ENCODE measurements at places on chromosomes 5 and 9.
A peak's percentile ranks its signal among the peaks of the same experiment; 100 is the strongest.

GRCh38 chr9:132136151-132136780 is 25.6 kb upstream of the NTNG2 start:
- no peak overlapping the region for H3K27ac ChIP-seq
- no peak overlapping the region for H3K4me3 ChIP-seq
- no peak for DNase-seq
- no peaks in the 10 kb centered on the region for H3K36me3 ChIP-seq
- H3K4me1 ChIP-seq: no peaks in the 10 kb centered on the region

DNA sequence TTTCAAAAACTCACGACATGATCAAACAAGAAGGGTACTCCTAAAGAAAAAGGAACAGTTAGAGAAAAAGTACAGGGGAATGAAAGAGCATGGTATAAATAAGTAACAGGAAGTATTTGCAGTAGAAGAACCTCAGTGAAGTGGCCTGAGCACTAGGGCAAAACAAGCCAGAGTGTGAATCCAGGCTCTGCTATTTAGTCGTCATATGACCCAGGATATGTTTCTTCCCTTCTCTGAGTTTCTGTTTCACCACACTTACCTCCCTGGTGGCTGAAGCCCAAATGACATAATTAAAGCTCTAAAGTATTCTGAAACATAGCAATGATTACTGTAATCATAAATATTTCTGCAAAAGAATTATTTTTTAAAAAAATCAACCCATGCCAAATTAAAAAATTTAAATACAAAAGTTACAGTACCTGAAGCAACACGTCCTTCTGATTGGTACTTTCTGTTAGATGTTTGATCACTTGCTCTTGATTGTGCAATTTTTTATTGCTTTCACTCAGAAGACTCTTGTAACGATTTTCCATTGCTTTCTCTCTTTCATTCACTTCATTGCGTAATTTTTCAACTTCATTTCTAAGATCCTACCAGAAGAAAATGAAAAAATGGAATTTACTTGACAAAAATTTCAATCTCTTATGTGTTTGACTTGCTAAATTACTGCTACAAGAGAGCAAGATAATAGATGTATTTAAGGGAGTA is 88.9 kb downstream of the CDK5RAP2 start:
- H3K4me1 ChIP-seq: no peaks in the 10 kb centered on the region
- no peaks in the 10 kb centered on the region for H3K27me3 ChIP-seq
- H3K27ac ChIP-seq: no peak overlapping the region
- no peak for DNase-seq
- H3K36me3 ChIP-seq: no peaks in the 10 kb centered on the region
- no peak overlapping the region for H3K4me3 ChIP-seq

GRCh38 chr5:168916266-168916665 is 337.1 kb upstream of the PANK3 start:
- no peak overlapping the region for H3K27ac ChIP-seq
- H3K36me3 ChIP-seq: no peaks in the 10 kb centered on the region
- H3K4me3 ChIP-seq: no peak overlapping the region

DNA sequence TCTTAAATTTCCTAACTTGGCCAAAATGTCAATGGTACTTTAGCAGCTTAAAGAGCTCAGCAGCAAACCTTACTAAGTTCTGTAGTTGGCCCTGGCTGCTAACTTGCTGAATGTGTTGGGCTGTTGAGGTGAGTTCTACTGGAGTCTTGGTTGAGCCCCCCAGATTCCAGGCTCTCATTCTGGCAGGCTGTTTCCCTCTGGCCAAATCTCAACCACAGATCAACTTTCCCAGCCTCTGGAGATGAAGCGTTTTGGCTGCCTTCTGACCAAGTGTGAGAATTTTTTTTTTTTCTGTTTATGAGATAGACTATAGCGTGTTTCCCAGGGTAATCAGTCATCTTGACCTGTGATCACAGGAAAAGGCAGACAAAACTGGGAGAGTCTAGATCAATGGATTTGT is 343.7 kb downstream of the EBF1 start:
- no peaks in the 10 kb centered on the region for H3K4me1 ChIP-seq
- no peaks in the 10 kb centered on the region for H3K36me3 ChIP-seq
- H3K27ac ChIP-seq: peak overlapping the region; percentile 44
- no peaks in the 10 kb centered on the region for H3K27me3 ChIP-seq
- no peak for DNase-seq
- H3K4me3 ChIP-seq: no peak overlapping the region

DNA sequence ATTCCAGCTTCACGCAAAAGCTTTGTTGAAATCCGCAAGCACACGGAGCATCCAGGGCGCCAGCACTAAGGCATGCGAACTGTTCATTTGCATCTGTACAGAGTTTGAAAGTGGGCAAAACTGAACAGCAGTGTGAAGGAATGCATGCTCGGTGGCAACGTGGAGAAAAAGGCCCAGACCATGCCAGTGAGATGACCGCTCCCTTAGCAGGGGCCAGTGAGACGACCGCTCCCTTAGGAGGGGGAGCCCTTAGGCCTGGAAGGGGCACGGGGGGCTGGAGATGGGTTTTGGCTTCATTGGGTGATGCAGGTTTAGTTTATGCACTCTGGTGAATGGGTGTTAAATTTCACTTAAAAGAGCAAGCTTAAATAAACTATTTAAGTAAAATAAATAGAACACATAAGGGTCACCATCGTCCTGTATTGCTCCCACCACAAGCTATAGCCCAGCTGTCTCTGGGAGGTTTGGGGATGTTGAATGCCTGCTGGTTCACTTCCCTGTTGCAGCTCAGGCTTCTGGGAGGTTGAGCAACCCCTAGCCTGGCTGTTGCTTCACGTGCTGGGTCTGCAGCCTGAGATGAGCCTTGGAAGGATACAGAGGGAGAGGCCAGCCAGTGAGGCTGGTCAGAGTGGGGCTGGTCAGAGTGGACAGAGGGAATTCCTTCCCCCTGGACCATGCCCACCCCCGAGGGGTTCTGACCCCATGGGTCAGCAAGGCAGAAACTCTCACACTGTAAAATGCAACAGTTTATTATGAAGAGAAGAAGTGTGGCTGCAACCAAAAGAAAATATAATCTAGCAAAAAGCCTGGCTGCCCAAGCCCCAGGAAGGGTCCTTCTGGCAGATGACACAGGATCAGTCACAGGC is 4.6 kb upstream of the FCN1 start:
- no peaks in the 10 kb centered on the region for H3K4me1 ChIP-seq
- H3K27me3 ChIP-seq: no peaks in the 10 kb centered on the region
- no peaks in the 10 kb centered on the region for H3K36me3 ChIP-seq
- DNase-seq: no peak
- H3K27ac ChIP-seq: no peak overlapping the region
- H3K4me3 ChIP-seq: no peak overlapping the region

DNA sequence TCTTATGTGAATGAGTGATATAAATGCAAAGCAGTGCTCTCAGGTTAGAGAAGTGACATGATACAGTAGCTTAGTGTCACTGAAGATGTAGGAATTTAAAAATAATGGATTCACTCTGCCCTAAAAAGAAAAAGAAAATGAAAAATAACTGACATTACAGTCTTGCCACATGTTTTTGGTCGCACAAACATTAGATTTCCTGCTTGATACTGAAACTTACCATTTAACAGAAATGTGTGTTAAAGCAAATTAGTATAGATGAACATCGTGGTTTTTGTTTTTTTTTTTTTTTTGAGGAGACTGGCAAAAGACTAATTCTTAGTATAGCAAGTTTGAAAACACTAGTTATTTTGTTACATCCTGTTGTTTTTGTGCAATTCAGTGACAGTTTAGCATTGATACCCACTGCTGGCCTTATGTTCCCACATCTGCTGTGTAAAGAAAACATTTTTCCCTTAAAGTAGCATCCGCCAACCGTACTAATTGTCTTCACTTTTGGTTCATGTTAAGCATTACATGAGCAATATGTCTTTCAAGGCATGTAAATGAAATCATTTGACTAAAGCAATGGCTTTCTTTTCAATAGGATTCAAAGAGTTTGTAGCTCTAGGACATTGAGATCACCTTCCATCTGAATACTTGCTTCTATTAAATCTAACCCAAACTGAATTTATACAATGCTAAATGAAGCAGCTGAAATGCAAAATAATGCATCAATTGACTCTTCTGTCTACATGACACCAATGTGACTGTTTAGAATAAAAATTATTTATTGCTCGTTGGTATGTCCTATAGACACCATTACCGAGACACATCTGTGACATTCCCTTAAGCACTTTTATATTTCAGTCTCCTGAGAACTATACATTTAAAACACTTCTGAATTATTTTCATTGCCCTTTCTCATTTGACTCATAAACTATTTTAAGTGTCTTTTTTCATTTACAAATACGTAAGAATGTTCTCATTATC is 859.1 kb downstream of the MAT2B start:
- H3K4me3 ChIP-seq: no peak overlapping the region
- H3K27me3 ChIP-seq: no peaks in the 10 kb centered on the region
- no peak for DNase-seq
- no peak overlapping the region for H3K27ac ChIP-seq
- H3K4me1 ChIP-seq: no peaks in the 10 kb centered on the region

GRCh38 chr9:130680836-130681768 is 12.5 kb upstream of the EXOSC2 start:
- peak overlapping the region; percentile 28 for H3K4me3 ChIP-seq
- no peaks in the 10 kb centered on the region for H3K4me1 ChIP-seq
- peak; percentile 58 for DNase-seq
- no peak overlapping the region for H3K27ac ChIP-seq
- H3K27me3 ChIP-seq: no peaks in the 10 kb centered on the region
- no peaks in the 10 kb centered on the region for H3K36me3 ChIP-seq

GRCh38 chr5:84228266-84228665 is 156.4 kb downstream of the EDIL3 start:
- H3K4me1 ChIP-seq: no peaks in the 10 kb centered on the region
- no peak for DNase-seq
- H3K27ac ChIP-seq: no peak overlapping the region
- H3K36me3 ChIP-seq: no peaks in the 10 kb centered on the region
- H3K27me3 ChIP-seq: no peaks in the 10 kb centered on the region

- DNase-seq: no peak
- H3K27me3 ChIP-seq: no peaks in the 10 kb centered on the region
- H3K4me3 ChIP-seq: no peak overlapping the region
- H3K36me3 ChIP-seq: no peaks in the 10 kb centered on the region
Measured at GRCh38 chr5:120683580-120683979, 219.5 kb downstream of the PRR16 start.

DNA sequence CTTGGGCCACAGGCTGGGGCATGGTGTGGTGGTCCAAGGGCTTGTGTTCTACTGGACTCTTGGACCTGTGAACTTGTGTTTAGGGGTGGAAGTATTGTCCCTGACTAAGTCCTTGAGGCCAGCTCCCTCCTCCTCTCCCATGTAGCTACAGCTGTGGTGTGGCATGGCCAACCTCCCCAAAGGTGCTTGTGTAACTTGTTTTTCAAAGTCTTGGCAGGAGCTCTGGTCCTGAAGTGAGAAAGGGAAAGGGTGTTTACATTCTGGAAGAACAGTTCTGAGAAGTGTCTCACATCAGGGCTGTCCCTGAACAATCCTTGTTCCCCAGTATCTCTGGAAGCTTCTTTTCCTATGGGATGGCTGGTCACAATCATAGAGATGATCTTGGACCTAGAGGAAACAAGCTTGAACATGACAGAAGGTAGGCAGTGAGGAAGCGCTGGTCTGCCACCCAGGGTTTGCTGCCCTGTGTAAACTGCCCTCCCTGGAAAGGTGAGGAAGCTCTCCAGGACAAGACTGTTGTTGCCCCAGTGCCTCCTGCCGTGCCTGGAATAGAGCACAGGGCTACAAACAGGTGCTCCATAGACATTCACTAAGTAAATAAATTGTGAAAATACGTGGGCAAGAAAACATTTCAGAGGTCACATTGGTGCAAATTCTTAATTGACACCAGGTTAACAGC is 64.6 kb upstream of the KLF9 start:
- H3K27me3 ChIP-seq: no peaks in the 10 kb centered on the region
- H3K27ac ChIP-seq: peak overlapping the region; percentile 90
- DNase-seq: peak; percentile 74
- peaks cover 31% of the 10 kb centered on the region for H3K4me1 ChIP-seq
- H3K36me3 ChIP-seq: no peaks in the 10 kb centered on the region

DNA sequence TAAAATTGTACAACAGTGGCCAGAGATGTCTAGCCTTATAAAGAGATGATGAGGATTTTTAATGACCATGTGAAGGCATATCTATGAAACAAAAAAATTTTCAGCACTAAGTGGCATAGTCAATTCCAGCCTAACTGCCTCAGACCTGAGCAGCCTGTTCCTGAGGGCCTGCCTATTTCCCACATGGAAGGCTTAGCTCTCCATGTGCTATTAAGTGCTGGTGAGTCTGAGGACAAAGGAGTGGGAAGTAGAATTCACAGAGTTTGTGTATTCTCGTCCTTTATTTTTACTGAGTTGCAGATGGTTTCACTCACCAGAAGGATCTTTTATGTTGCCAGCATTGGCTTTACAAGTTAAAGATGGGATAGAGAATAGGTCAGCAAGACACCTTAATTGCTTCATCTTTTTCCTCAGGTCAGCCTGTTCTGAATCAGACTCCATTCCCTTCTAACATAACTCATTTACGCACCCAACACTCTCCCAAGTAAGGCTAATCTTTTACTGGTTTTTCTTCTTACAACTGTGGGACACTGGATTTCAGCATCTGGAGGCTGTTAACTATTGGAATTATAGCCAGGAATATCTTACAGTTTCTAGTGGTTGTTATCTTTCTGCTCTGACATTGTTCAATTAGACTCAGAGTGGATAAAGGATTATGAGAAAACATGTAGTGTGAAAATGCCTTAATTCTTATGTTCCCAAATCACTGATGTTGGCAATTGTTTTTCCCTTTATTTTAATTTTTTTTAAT is 76.8 kb downstream of the ISOC1 start:
- H3K27ac ChIP-seq: peak overlapping the region; percentile 37
- peak; percentile 46 for DNase-seq
- H3K4me1 ChIP-seq: no peaks in the 10 kb centered on the region
- no peaks in the 10 kb centered on the region for H3K36me3 ChIP-seq
- no peaks in the 10 kb centered on the region for H3K27me3 ChIP-seq

GRCh38 chr5:177302354-177303110 is 987 bp downstream of the RAB24 start:
- no peaks in the 10 kb centered on the region for H3K27me3 ChIP-seq
- peak overlapping the region; percentile 67 for H3K4me3 ChIP-seq
- DNase-seq: no peak
- H3K4me1 ChIP-seq: no peaks in the 10 kb centered on the region
- no peaks in the 10 kb centered on the region for H3K36me3 ChIP-seq

- no peak overlapping the region for H3K27ac ChIP-seq
- no peak for DNase-seq
- no peaks in the 10 kb centered on the region for H3K36me3 ChIP-seq
Measured at GRCh38 chr5:179758955-179759354, 26.3 kb downstream of the MAML1 start.

- DNase-seq: no peak
- H3K27ac ChIP-seq: no peak overlapping the region
- no peaks in the 10 kb centered on the region for H3K4me1 ChIP-seq
- H3K36me3 ChIP-seq: no peaks in the 10 kb centered on the region
Measured at GRCh38 chr9:109735801-109736200, 44.2 kb upstream of the PALM2AKAP2 start.

Data from uterus (tissue), 4 donors.